ENCODE measurements at places on chromosomes 2 and 18.
A peak's percentile ranks its signal among the peaks of the same experiment; 100 is the strongest.

DNA sequence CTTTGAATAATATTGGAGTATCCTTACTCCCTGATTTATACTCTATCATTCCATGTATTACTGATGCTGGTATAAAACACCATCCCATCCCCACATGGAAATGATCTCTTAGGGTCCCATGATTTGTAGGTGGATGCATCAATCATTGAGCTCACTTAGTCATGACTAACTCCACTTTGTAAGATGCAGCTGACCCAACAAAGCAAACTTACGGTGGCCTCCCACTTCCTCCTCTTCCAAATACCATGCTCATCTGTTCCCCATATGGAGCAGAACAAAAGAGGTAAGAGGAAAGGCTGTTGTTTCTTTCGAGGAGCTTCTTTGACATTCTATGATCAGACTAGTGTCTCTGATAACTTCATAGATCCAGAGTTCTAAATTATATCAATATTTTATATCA, 640.2 kb upstream of the SLC39A10 start:
- DNase-seq = no peak
- no peak overlapping the region for H3K27ac ChIP-seq
- H3K36me3 ChIP-seq = no peaks in the 10 kb centered on the region

DNA sequence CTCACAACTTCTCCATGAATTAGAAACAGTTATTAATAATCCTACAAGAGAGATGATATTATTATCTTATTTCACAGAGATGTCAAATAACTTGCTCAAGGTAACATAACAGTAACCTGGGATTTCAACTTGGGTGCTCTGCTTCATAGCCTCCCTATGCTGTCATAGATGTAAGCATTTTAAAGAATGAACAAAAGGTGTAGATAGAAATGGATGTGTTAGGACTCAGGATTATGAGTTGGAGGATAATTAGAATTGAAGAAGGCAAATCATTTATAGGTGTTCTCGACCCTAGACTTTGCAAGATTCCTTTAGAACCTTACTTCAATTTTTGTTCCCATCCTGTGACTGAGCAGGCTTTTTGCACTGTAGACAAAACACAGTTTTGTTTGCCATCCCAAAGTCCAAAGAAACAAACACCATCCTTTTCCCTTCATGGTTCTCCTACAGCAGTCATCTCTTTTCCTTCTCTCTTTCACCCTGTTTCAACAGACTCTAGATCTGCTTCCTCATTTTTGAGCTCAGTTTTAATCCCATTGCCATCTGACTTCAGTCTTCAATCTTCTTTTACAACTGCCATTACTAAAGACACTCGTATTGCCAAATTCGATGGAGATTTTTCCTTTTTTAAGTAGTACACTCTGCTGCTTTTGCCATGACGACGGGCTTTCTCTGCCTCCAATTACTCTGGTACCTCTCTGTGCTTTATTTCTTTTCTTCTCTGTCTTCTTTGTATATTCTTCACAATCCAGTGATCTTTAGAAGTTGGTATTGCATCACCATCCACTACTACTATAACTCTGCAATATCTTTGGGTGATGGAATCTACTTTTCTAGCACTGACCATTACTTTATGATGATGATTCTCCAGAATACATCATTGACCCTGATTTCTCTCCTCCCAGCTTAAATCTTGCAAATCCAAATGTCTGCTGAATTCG, 4.5 kb downstream of the HNMT start:
- no peaks in the 10 kb centered on the region for H3K36me3 ChIP-seq
- H3K4me1 ChIP-seq = peaks cover 41% of the 10 kb centered on the region
- H3K4me3 ChIP-seq = no peak overlapping the region
- no peaks in the 10 kb centered on the region for H3K27me3 ChIP-seq

- no peak for DNase-seq
- no peaks in the 10 kb centered on the region for H3K36me3 ChIP-seq
- H3K27ac ChIP-seq = no peak overlapping the region
- H3K27me3 ChIP-seq = no peaks in the 10 kb centered on the region
- H3K4me1 ChIP-seq = no peaks in the 10 kb centered on the region
- no peak overlapping the region for H3K4me3 ChIP-seq
These were observed 99.3 kb upstream of the STON1 start for GRCh38 chr2:48430528-48431094.

- DNase-seq = no peak
- H3K36me3 ChIP-seq = no peaks in the 10 kb centered on the region
- H3K4me1 ChIP-seq = peaks cover 18% of the 10 kb centered on the region
- H3K27me3 ChIP-seq = no peaks in the 10 kb centered on the region
- H3K27ac ChIP-seq = no peak overlapping the region
- no peak overlapping the region for H3K4me3 ChIP-seq
These were observed 1.2 kb downstream of the FN1 start for GRCh38 chr2:215434447-215435279.

- H3K27me3 ChIP-seq = no peaks in the 10 kb centered on the region
- peaks cover 29% of the 10 kb centered on the region for H3K4me1 ChIP-seq
- peak overlapping the region; percentile 80 for H3K27ac ChIP-seq
- no peak overlapping the region for H3K4me3 ChIP-seq
- H3K36me3 ChIP-seq = no peaks in the 10 kb centered on the region
These were observed 52.4 kb downstream of the FAM168B start for GRCh38 chr2:131040661-131041401.

GRCh38 chr2:58620896-58621295, 379.8 kb upstream of the FANCL start:
- H3K27ac ChIP-seq = no peak overlapping the region
- no peaks in the 10 kb centered on the region for H3K36me3 ChIP-seq
- no peak for DNase-seq
- no peaks in the 10 kb centered on the region for H3K27me3 ChIP-seq
- peaks cover 3% of the 10 kb centered on the region for H3K4me1 ChIP-seq
- H3K4me3 ChIP-seq = no peak overlapping the region

DNA sequence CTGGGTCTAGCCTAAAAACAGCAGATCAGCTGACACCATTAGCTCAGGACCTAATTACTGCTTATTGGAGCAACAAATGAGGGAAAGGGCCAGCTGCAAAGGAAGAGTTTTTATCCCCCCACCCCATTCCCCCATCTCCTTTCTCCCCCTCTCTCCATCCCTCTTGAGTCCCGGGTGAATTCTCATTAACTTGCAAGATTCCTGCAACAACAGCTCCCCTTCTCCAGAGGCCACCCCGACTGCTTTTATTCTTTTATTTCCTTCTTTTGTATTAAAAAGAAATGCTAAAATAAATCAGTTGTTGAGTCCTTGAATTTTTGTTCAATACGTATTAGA, 473 bp upstream of the NOL4 start:
- H3K27me3 ChIP-seq = peaks cover 20% of the 10 kb centered on the region
- no peak overlapping the region for H3K27ac ChIP-seq
- no peak overlapping the region for H3K4me3 ChIP-seq

GRCh38 chr2:218043100-218043499, 26.0 kb upstream of the RUFY4 start:
- H3K27me3 ChIP-seq = no peaks in the 10 kb centered on the region
- no peaks in the 10 kb centered on the region for H3K4me1 ChIP-seq
- H3K27ac ChIP-seq = no peak overlapping the region
- DNase-seq = no peak
- H3K4me3 ChIP-seq = no peak overlapping the region

- no peak for DNase-seq
- H3K4me1 ChIP-seq = peaks cover 10% of the 10 kb centered on the region
- no peaks in the 10 kb centered on the region for H3K36me3 ChIP-seq
- no peak overlapping the region for H3K4me3 ChIP-seq
These were observed 46.2 kb upstream of the SMAD7 start for GRCh38 chr18:48996901-48997463.

GRCh38 chr2:106080959-106081358, 113.1 kb downstream of the UXS1 start:
- no peak overlapping the region for H3K27ac ChIP-seq
- no peaks in the 10 kb centered on the region for H3K4me1 ChIP-seq
- no peaks in the 10 kb centered on the region for H3K36me3 ChIP-seq
- H3K4me3 ChIP-seq = no peak overlapping the region
- DNase-seq = no peak

GRCh38 chr18:2982022-2982421, 30.9 kb downstream of the LPIN2 start:
- no peaks in the 10 kb centered on the region for H3K36me3 ChIP-seq
- H3K27me3 ChIP-seq = no peaks in the 10 kb centered on the region
- no peak overlapping the region for H3K27ac ChIP-seq
- DNase-seq = no peak
- H3K4me3 ChIP-seq = no peak overlapping the region

- H3K36me3 ChIP-seq = no peaks in the 10 kb centered on the region
- no peaks in the 10 kb centered on the region for H3K27me3 ChIP-seq
- H3K4me1 ChIP-seq = no peaks in the 10 kb centered on the region
- DNase-seq = no peak
These were observed 335.2 kb downstream of the IRS1 start for GRCh38 chr2:226464380-226464779.

DNA sequence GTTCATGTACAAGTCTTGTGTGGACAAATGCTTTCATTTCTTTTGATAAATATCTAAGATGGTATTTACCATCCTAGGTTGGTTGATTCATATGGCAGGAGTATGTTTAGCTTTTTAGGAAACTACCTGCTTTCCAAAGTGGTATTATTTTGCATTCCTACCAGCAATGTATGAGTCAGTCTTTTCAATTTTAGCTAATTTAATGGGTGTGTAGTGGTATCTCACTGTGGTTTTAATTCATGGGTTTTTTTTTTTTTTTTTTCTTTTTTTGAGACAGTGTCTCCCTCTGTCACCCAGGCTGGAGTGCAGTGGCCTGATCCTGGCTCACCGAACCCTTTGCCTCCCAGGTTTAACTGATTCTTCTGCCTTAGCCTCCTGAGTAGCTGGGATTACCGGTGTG, 4.2 kb downstream of the ZNF512 start:
- H3K4me1 ChIP-seq = peaks cover 23% of the 10 kb centered on the region
- no peak for DNase-seq
- no peaks in the 10 kb centered on the region for H3K36me3 ChIP-seq
- H3K4me3 ChIP-seq = no peak overlapping the region
- no peaks in the 10 kb centered on the region for H3K27me3 ChIP-seq

GRCh38 chr2:13876491-13877037, 756.0 kb upstream of the LRATD1 start:
- H3K27me3 ChIP-seq = no peaks in the 10 kb centered on the region
- H3K27ac ChIP-seq = no peak overlapping the region
